Frontal cortex (tissue), 4 donors: ENCODE measurements at places on chromosomes 4 and X. TPM values are rescaled to one million over a fixed set of nuclear protein-coding genes. Genes with fewer than 3 reads are reported as not detected.
A peak's percentile ranks its signal among the peaks of the same experiment; 100 is the strongest.

GRCh38 chrX:123924186-123924585 is 37.3 kb upstream of the STAG2 start:
- DNase-seq: no peak

Gene KLHL34
- not detected for total RNA-seq

- DNase-seq: no peak
These were observed 53.2 kb downstream of the HMGB2 start for GRCh38 chr4:173280998-173281397.

Gene BEX2
- total RNA-seq: 110 TPM

DNA sequence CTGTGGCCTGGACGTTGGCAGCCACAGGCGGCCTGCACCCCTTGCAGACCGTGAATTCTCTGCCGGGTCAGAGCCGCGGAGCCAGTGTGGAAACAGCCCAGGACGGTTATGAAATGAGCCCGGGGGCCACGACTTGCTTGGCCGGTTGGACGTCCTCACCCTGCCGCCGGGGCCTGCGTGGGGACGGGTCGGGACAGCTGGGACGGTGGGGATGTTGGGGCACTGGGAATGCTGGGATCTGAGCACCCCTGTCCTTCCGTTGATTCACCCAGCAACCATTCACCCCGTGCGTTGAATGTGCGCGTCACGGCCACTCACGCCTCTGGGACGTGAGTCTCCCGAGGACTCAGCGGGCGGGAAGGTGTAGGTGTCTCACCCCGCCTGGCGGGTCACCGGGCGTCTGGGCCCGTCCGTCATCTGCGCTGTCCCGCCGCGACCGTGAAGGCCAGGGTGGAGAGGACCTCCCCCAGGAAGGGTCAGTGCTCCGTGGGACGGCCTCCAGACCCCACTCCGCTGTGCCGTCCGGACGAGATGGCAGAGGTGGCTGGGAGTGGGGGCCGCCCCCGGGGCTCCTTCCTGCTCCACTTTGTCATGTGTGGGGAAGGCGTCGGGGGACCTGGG is 4.5 kb upstream of the PLCXD1 start:
- peak; percentile 44 for DNase-seq

Gene BGN
- 1.6 TPM for total RNA-seq

Gene CCSER1
- 165 TPM for total RNA-seq

Gene CLDN24
- total RNA-seq: not detected

Gene SATL1
- total RNA-seq: 1.2 TPM

Gene CASP6
- total RNA-seq: 22.4 TPM

- no peak for DNase-seq
These were observed 133.6 kb downstream of the CPE start for GRCh38 chr4:165512424-165512823.

GRCh38 chr4:155371432-155372043 is 5.2 kb downstream of the MAP9 start:
- no peak for DNase-seq

GRCh38 chr4:106494066-106494465 is 125.5 kb upstream of the GIMD1 start:
- DNase-seq: no peak

DNA sequence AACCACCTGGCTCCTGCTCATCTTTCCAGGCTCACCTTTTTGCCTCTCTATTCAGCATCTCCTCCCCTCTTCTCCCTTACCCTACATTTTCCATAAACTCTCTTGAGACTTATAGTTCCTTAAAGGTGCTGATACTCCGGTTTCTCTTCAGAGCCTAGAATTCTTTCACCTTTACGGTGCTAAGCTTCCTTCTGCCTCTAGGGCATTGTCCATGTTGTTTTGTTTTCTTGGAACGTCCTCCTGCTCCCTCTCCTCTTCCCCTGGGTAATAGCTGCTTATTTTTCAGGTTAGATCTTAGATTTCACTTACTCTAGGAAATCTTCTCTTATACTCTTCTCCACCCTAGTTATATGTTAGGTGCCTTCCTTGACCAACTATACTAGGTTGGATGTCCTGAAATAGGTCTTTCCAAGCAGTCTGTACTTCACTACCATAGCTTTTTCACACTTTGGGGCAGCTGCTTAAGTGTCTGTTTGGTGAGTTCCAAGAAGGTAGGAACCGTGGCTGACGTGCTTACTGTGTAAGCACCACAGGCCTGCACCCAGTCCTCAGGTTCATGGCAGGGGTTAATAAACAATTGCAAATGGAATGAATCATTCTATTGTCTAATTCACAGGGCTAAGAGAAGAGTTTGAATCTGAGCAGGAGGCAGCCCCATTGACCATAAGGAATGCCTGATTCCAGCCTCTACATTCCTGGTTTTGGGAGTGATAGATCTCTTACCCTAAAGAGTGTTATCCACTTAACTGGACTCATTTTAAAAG is 227.5 kb downstream of the MGST2 start:
- no peak for DNase-seq

DNA sequence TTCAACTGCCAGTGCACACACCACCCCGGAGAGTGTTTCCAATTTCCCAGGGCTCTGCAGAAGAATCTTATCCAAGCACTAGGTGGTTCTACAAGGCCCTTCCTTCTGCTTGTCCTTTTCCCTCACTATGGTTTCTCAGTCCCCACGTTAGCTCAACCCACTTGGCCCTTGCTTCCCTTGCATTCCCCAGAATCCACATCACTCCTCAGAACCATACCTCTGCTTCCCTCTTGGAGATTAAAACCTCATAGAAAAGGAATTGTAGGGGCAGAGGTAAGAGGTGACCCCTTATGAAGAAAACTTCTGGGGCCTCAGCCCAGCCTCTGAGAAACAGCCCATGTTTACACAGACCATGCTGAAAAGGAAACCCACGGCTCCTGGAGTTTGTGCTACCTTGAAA is 42.4 kb downstream of the TSPAN5 start:
- no peak for DNase-seq

- DNase-seq: no peak
These were observed 12.5 kb downstream of the ZBTB33 start for GRCh38 chrX:120262859-120263708.

DNA sequence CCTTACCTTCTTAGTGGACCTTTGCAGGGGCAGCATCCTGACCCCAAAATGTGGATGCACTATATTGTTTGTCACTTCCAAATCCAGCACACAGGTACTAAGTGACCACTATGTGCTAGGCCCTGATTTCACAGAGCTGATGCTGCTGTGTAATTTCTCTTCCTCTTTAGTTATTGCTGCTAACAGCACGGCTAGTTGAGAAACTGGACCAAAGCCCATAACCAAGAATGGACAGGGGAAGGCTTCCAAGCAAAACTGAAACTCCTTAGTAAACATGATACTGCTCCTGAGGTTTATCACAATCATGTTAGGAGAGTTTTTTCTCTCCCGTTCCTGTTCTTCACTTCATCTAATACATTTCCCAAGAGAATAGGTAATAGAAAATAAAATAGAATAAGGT is 172.9 kb upstream of the TTC29 start:
- DNase-seq: peak; percentile 10

GRCh38 chr4:133537780-133538281 is 388.7 kb downstream of the PCDH10 start:
- no peak for DNase-seq

GRCh38 chrX:122835886-122836285 is 348.2 kb upstream of the GRIA3 start:
- DNase-seq: no peak

GRCh38 chr4:5122114-5122513 is 70.8 kb downstream of the STK32B start:
- DNase-seq: no peak

- DNase-seq: no peak
These were observed 10.0 kb downstream of the SLC2A9 start for GRCh38 chr4:10011277-10011676.

DNA sequence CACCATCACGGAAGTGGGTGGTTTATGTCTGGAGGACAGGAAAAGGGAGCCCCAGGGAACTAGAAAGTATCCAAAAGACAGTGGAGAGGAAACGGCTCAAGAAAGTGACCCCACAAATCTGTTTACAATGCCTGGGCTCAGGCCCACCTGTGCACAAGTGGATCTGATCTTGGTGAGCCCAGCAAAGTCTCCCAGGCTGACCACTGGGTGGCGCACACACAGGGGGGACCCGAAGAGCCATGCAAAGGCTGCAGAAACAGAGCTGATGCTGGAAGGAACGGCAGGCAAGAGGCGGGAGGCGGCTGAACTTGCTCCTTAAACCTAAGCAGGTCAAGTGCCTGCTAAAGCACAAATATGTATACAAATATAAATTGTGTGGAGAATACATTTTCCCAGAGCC is 9.6 kb downstream of the HAUS7 start:
- DNase-seq: no peak

Gene KCND1
- total RNA-seq: 0.41 TPM

Gene RBM46
- total RNA-seq: not detected

Gene YY2
- total RNA-seq: 0.82 TPM

Gene SSX2
- not detected for total RNA-seq

Gene ART3
- 2.9 TPM for total RNA-seq

Gene GPR173
- total RNA-seq: 21.2 TPM
